ENCODE measurements at places on chromosomes 2 and 18. TPM values are rescaled to one million over a fixed set of nuclear protein-coding genes. Genes with fewer than 3 reads are reported as not detected.
A peak's percentile ranks its signal among the peaks of the same experiment; 100 is the strongest.

DNA sequence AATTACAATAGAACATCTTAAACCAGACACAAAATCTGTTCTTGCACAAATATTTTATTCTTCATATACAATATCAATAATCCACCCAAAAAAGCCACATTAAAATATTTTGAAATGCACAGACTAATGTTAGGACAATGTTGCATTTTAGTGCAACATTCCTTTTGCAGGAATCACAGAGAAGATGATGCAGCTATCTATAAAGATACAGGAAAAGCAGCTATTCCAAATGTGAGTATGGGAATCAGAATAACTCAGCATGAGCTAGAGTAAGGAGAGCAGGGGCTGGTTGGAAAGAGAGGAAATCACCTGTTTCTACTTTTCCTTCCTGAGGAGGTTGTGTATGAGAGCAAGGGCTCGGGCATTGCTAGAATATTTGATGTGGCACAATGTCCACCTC lies 4.8 kb downstream of the C2orf66 start:
- DNase-seq, result no peak

The PRSS56 gene
- total RNA-seq, result not detected

DNA sequence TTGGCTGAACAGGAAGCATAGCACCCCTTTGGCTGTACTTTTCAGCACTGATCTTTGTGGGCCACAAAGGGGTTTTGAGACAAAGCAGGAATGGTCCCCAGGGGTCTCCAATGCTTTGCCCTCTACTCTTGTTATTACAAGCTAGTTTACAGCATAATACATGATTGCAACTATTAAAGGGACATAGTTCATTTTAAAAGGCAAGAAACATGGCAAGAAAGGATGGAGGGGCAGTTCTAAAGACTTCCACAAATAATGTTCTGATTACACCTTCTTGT lies 196.6 kb downstream of the FHOD3 start:
- no peak for DNase-seq

DNA sequence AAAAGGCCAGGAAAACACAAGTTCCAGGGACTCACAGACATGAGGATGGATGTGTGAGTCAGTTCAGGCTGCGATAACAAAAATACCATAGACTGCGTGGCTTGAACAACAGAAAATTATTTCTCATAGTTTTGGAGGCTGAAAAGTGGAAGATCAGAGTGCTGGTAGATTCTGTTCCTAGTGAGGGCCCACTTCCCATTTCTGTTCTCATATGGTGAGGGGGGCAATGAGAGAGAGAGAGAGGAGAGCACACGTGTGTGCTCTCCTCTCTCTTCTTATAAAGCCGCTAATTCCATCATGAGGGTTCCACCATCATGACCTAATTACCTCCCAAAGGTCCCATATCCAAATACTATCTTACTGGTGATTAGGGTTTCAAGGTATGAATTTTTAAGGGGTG lies 23.0 kb downstream of the KLHL14 start:
- no peak for DNase-seq

DNA sequence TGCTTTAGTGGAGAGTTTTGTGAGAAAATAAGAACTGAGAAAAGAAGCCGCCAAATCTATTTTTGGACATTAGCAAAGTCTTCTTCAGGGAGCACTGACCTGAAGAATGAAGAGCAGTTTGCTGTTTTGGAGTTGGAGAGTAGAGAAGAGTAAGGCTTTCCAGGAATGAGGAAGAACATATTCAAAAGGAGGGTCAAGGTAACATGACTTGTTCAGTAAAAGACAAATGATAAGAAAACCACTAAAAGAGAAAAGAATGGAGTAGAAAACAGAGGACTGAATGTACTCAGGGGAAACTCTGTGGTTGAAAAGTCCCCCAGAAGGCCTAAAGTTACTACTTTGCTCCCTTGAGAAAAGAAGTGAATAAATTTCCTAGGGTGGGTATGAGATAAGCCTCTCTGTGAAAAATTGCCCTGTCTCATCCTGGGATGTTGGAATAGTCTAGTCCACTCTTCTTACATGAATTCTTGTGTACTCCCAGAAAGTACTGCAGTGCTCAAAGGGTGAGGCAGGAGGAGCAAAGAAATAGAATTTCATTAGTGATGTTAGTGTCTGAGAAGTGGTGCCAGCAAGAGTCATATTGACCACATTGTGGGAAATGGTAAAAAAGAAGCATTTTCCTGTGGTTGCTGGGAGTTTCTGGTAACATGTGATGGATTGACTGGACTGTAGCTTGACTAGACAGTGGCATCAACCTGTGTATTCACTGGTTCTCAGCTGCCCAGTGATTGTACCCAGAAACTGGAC lies 27.8 kb downstream of the MBD5 start:
- DNase-seq, result no peak

The DCDC2C gene
- under 0.01 TPM for total RNA-seq

- no peak for DNase-seq
Observed at GRCh38 chr2:100212850-100213249, 70.5 kb upstream of the AFF3 start.

The GAL3ST2 gene
- total RNA-seq, result not detected

The TUBA4B gene
- not detected for total RNA-seq

The GCG gene
- not detected for total RNA-seq

DNA sequence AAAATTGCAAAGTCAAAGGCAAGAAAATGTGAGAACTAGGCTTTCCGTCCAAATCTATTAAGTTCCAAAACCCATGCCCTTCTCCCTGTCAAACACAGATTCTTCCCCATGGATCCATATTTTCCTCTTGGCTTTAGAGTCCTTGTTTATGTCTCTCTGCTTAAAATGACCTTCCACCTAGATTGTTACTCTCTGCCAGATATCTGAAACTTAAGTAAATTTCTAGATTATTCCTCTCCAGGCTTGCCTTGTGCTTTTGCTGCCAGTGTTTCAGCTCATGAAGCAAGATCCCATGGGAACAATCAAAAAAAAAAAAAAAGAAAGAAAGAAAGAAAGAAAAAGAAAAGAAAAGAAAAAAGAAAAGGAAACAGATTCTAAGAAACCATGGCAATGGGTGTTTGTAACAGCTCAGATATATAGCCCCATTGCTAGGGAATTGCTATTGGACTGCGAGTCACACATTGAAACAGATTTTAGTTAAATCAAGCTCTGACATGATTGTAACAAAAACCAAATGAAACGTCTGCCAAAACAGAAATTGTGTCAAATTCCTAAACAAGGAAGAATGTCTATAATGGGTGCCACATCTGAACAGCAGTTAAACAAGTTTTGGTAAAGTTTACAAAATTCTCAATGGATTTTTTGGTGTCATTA lies 660.7 kb upstream of the CNTNAP5 start:
- DNase-seq, result no peak

GRCh38 chr2:98769114-98769476 lies 38.2 kb upstream of the MGAT4A start:
- DNase-seq, result no peak

GRCh38 chr18:64091526-64091925 lies 57.4 kb downstream of the LINC00305 start:
- DNase-seq, result no peak

The ALK gene
- total RNA-seq, result not detected

The PID1 gene
- total RNA-seq, result under 0.01 TPM

- DNase-seq, result no peak
Observed at GRCh38 chr2:128770143-128771085, 451.7 kb upstream of the HS6ST1 start.

DNA sequence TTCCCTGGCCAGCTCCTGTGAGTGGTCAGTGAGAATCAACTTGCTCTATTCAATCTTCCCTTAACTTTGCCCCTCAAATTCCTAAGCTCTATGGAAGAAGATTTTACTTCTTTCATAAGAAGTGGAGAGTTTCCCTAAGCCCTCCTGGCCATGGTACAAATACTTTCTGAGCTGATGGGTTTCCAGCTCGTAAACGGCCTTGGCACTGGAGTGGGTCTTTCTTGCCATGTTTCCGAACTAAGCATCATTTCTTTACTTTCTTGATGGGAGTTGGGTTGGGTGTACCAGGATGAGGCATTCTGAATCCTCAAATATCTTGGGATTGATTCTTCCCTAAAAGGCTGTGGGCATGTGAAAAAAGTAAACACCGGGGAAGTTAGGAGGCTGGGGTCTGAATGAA lies 72.5 kb downstream of the ACKR3 start:
- no peak for DNase-seq

GRCh38 chr2:160417745-160418397 lies 75.7 kb downstream of the RBMS1 start:
- DNase-seq, result peak; percentile 73

GRCh38 chr2:96131152-96131812 lies 7.0 kb downstream of the ASTL start:
- no peak for DNase-seq

- DNase-seq, result no peak
Observed at GRCh38 chr2:166411473-166412230, 35.9 kb upstream of the SCN9A start.

The UGT1A5 gene
- not detected for total RNA-seq

DNA sequence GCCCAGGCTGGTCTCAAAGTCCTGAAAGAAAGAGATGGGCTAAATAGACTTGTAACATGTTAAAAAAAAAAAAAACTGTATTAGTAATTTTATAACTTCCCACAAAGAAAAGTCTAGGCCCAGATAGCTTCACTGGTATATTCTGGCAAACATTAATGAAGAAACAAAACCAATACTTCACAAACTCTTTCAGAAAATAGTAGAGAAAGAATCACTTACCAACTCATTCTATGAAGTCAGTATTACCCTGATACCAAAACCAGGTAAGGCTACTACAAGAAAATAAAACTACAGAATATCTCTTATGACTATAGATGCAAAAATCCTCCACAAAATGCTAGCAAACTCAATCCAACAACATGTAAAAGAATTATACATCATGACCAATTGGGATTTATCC lies 59.9 kb upstream of the ODC1 start:
- no peak for DNase-seq

The CTLA4 gene
- 1.7 TPM for total RNA-seq

- peak; percentile 50 for DNase-seq
Observed at GRCh38 chr2:187500585-187501359, 52.7 kb upstream of the CALCRL start.

DNA sequence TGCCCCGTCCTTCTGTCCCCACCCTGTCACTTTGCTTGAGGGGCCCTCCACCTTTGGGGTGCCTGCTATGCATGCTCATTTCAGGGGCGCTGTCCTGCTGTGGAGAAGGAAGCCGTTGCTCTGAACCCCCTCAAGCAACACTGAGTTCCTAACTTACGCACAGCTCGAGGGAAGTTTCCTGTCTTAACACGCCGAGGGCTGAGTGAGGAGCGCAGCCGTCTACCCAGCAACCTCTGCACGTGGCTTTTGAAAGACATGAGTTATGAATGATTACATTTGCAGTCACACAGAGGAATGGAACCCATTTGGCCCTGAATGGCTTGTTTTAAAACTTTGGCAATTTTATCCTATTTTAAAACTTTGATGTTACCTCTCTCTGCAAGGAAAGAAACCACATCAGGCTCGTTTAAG lies 14.0 kb downstream of the RAMP1 start:
- DNase-seq, result no peak

DNA sequence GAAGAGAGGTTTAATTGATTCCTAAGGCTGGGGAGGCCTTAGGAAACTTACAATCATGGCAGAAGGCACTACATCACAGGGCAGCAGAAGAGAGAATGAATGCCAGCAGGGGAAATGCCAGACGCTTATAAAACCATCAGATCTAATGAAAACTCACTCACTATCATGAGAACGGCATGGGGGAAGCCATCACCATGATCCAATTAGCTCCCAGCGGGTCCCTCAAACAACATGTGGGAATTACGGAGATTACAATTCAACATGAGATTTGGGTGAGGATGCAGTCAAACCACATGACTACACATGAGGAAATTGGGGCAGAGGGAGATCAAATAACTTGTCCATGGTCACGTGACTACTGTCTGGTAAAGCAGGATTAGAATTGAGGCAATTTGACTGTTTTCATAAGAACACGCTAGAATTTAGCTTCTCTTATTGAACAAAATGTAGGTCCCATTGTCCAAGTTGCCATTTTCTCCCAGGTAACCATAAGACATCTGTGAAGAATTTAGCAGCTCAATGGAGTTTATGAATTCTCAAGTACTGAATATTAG lies 445.1 kb upstream of the CDH20 start:
- DNase-seq, result no peak

The ASB18 gene
- total RNA-seq, result under 0.01 TPM

DNA sequence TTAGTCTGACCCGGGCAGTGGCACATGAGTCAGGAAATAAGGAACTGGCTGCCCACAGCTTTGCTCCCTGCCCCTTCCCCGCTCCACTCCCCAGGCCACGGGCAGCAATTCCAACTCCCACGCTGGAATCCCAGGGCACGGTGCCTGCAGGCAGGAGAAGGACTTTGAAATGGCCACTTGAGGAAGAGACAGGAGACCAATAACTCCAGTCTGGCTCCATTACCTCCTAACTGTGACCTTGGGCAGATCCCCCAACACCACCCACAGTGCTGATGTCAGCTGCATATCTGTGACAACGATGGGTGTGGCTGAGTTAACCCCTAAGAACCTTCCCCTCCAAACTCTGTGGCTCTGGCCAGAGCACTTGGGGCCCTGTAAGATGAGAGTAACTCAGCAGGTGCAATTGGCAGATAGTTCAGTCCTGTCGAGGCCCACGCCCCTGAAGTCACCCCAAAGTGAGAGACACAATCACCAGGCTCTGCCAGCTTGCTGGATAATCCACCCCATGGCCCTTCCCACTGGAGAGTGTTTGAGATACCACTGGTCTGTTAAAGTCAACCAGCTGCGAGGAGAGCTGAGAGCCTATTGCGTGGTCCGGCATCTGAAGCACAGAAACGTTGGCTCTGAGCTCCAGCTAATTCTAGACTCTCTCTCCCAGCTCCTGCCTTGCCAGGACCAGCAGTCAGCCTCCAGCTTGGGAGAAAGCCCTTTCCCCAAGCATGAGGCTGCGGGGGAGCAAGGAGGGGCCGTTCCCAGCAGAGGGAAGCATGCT lies 175.2 kb downstream of the TNS1 start:
- peak; percentile 44 for DNase-seq

- no peak for DNase-seq
Observed at GRCh38 chr2:216775043-216775453, 79.7 kb upstream of the IGFBP5 start.

GRCh38 chr18:59061914-59062642 lies 77.6 kb upstream of the SEC11C start:
- no peak for DNase-seq

DNA sequence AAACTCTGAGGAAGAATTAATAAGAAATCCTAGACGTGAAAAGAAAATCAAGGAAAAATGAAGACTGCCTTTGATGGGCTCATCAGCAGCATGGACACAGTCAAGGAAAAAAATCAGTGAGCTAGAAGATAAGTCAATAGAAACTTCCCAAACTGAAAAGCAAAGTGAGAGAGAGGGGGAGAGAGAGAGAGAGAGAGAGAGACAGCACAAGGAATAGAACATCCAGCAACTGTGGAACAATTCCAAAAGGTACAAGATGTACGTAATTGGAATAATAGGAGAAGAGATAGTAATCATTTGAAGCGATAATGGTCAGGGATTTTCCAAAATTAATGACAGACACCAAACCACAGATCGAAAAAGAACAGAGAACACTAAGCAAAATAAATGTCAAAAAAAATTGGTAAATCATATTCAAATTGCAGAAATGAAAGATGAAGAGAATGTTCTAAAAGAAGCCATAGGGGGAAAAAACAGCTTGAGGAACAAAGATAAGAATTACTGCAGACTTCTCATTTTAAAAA lies 54.5 kb downstream of the TBC1D8 start:
- DNase-seq, result no peak

GRCh38 chr2:121135168-121135853 lies 149.7 kb downstream of the TFCP2L1 start:
- peak; percentile 4 for DNase-seq

The TXNDC2 gene
- not detected for total RNA-seq

- no peak for DNase-seq
Observed at GRCh38 chr2:39719317-39719716, 53.6 kb downstream of the TMEM178A start.

Data from dermis blood vessel endothelial cell (primary cell).